ENCODE measurements at places on chromosomes 3 and 15.
A peak's percentile ranks its signal among the peaks of the same experiment; 100 is the strongest.

DNA sequence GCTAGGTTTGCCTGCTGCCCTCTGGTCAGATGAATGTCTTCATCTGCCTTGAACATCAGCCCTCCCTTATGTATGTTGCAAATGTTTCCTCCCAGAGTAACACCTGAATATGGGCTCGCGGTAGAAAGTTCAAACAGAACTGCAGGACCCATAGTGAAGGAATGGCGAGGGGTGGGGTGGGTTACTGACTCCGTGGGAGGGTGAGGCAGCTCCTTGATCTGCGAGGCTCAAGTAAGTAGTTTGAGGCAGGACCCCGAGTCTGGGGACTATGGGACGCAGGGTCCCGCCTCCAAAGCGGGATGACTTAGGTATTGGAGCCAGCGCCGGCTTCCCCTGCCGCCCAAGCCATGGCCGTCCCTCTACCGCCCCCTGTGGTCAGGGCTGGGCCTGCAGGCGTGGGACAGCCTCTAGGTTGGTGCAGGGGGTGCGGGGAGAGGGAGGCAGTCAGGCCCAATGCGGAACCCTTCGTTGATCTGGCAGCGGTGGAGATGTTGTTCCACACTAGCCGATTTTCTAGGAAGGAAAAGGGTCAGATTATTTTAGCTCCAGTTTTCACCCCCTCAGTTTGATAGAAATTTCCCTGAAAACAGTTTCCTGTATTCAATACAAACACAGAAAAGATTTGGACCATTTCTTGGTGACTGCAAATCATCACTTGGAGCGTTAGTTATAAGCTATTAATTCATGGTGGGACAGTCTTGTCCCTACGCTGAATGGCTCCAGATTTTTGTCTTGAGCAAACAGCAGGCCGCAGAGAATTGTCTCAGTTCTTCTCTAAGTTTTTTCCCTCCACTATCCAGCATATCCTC is 72.3 kb downstream of the CORO2B start:
- DNase-seq: peak; percentile 36

DNA sequence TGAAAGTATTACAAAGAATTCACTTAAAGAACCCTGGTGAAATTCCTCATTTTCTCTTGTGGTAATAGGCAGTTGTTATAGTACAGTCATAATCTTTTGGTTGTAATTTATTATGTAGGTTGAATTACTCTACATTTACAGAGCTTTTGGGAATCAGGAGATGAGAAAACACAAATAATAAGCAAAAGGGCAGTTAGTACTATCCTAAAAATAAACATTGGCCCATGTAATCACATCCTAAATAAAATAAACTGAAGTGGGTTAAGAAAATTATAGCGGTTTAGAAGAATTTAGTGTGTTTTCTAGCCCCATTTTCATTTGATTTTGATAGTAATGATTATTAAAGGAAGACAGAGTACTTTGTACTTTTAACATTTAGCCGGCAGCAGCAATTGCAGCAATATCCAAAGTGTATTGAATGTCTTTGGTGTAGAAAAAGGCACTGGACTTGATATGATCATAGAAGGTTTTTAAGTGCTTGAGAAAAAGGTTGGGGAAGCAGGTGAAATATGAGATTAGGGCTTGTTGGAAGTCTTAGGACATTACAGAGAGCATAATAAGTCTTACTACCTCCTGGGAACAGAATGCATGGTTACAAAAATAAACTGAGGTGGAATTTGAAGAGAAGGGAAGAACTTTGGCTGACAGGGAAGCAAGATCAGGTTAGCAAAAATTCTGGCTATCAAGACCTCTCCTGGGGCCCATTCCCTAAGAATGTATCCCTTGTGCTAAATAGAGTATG is 79.9 kb downstream of the MBNL1 start:
- DNase-seq: no peak

DNA sequence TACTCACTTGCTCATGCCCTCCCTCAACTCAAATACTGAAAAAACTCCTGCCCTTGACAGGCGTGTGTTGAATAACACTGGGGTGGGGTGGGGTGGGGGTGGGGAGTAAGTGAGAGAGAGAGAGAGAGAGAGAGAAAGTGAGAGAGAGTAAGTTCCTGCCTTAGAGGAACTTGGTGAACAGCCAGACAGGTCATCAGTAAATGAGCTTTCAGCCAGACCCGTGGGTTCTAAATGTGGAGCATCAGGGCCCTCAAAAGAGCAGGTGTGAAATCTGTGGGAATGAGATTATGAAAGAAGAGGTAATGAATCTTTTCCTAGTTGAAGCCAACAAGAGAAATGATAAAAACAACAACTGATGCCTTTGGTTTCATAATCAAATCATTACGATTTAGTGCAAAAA is 134.4 kb upstream of the FAM3D start:
- no peak for DNase-seq

GRCh38 chr3:45765958-45766357 is 30.4 kb downstream of the SLC6A20 start:
- no peak for DNase-seq

- no peak for DNase-seq
Measured at GRCh38 chr3:120824613-120825012, 82.1 kb downstream of the GTF2E1 start.

- no peak for DNase-seq
Measured at GRCh38 chr15:50774450-50774849, 8.9 kb upstream of the SPPL2A start.

- DNase-seq: no peak
Measured at GRCh38 chr15:99645543-99645935, 79.8 kb downstream of the MEF2A start.

GRCh38 chr3:184691397-184692231 is 20.2 kb downstream of the MAGEF1 start:
- DNase-seq: no peak

GRCh38 chr3:146387566-146387965 is 81.8 kb downstream of the PLSCR2 start:
- no peak for DNase-seq

- DNase-seq: no peak
Measured at GRCh38 chr3:183506674-183507320, 48.7 kb downstream of the KLHL6 start.

DNA sequence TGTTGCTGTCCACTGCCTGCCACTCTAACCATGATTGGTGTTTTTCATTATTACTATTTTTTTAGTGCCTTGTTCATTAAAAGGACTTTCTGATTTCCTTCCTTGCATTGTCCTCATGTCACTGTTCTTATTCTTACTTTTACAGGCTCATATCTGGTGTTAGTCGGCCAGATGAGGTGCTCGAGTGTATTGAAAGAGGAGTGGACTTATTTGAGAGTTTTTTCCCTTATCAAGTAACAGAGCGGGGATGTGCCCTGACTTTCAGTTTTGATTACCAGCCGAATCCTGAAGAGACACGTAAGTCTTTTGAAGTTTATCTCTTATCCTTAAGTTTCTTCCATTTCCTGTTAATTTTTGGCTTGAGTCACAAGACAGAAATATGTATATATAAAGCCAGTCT is 23.2 kb downstream of the QTRT2 start:
- no peak for DNase-seq

GRCh38 chr15:69976366-69976994 is 121.2 kb downstream of the TLE3 start:
- peak; percentile 31 for DNase-seq
